ENCODE measurements at places on chromosomes 1 and 21.

DNA sequence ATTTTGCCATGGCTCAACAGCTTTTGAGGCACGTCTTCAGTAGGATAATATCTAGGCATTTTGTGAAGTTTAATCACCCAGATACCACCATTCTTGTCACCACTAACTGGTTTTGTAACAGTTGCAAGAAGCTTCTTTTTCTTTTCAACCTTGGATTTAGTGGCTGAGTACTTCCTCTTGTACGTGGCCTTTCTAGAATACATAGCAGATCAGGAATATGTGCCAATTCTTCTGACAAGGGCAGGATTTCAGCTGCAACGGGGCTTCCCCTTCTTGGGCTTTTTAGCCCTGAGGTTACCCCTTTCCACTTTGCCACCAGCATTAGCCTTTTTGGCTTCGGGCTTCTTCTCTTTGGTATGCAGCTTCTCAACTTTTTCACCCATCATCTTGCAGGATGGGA, 79.3 kb upstream of the WARS2 start:
- no peak for DNase-seq

DNA sequence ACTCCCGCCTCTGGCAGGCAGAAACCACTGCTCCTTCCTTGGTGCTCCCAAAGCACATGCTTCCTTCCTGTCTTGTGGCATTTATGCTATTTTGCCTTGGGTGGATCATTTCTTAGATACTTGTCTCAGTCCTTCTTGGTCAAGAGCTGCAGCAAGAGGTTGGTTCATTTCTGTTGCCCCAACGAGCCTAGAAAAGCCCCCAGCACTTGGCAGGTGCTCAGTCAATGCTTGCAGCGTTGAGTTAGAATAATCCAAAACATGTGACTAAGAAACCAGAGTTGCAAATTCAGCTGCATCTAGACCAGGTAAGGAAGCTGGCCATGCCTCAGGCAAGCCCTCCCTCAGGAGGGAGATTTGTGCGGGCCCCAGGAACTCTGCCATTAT, 42.4 kb upstream of the TENT5C start:
- no peak for DNase-seq

GRCh38 chr21:19992540-19992939, 1005.7 kb upstream of the NCAM2 start:
- no peak for DNase-seq

DNA sequence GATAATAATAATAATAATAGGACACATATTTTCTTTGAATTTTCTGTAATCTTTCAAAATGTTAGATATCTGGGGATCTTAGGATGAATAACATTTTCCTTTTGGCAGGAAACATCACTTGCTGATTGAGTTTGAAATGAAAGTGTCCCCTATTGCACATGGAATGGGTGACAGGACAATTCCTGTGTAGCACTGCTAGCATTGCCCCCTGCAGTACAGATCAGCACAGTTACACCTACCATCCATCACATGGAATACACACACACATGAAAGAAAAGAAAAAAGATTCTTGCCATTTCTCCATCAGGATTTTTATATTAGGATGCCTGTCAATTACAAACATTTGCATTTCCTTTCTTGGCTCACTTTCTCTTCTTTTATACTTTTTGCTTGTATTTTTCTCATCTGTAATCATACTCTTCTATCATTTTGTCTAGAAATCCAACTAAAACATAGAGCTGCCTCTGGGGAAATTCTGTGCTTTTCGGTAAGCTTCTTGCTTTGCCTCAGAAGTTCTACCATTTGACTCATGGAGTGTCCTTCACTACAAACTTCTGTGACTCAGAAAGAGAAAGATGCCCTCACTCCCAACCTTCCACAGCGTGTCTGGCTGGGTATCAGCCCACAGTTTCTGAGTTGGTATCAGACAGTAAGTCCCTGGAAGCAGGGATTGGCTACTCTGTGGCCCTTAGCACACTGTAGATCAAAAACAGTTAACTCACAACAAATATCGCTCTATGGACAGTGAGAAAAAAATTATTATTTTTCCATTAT, 641.2 kb downstream of the PTPRC start:
- DNase-seq: peak; percentile 51

DNA sequence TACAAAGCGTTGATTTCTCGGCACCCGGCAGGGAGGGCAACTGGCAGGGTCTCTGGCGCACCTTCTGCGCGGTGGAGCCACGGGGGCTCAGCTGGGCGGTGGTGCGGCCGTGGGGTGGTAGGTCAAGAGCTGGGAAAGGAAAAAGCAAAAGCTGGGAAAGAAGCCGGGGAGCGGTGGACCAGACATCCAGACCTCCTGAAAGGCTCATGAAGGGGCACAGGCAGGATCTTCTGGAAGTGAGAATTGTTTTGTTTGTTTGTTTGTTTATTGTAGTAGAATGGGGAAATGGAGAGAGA, 7.2 kb upstream of the RNU1-1 start:
- DNase-seq: no peak

GRCh38 chr1:197672347-197672746, 102.9 kb downstream of the DENND1B start:
- DNase-seq: no peak

DNA sequence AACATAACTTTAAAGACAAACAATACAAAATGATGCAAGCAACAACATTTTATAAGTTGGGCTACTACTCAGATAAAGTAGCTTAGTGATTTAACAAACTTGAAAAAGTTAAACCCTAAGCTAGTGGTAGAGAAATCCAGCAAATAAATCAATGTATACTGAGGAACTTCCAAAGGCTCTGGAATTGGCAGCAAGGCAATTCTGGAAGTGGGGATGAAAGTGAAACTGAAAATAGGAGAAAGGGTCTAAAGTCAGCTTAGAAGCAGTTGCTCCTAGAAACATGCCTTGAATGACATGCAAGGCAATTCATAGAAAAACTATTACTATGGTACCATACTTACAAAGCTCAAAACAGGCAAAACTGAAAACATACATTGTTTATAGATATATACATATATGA, 90.0 kb upstream of the CAMK1G start:
- DNase-seq: no peak
